Activated CD4-positive, alpha-beta memory T cell treated with anti-CD3 and anti-CD28 coated beads for 36 hours (primary cell): ENCODE measurements at places on chromosomes 11 and 22.

- no peak for DNase-seq
Observed at GRCh38 chr22:30667107-30667493, 575 bp downstream of the DUSP18 start.

DNA sequence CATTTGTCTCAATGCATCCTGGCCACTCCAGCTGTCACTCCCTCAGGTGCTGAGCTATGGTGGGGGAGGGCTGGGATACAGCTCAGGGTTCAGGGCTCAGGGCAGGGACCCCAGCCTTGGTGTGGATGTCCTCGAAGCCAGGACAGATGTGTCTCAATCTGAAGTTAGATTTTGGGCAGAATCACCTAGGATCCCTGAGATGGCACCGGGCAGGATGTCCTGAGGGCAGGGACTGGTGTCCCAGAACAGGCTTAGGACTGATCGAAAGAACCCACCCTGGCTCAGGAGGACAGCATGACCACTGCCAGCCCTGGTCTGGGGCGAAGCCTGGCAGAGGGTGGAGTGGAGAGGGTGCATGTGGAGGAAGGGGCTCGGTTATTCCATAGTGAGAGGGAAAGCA, 96.8 kb upstream of the THY1 start:
- DNase-seq = no peak

GRCh38 chr22:37282385-37282677, at the start of gene CYTH4:
CYTH4 (plus strand) TSS chr22:37282508; CDS start chr22:37282570, 62 bp downstream.
- peak; percentile 89 for DNase-seq

DNA sequence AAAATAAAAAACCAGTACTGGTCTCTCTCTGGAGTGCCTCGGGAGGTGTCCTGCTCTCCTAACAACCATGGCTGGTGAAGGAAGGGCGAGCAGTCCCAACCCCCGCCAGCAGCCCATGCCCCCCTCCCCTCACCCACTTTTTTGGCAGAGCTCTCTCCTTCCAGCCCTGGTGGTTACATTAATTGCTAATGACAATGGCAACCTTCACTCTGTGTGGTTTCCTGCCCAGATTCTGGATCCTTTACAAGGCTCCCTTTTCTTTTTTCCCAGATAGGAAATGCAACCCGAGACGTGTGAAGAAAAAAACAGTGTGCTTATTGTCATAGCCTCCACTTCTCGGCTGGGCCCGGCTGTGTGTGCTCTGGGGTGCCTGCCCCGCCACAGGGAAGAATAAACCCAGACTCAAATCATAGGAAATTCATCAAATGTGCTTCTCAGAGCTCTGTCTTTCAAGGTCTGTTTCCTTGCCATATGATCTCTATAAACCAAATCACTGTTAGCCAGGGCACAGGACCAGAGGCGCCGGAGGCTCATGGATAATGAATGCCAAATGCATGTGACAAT, 513.0 kb downstream of the SOX6 start:
- DNase-seq = no peak

- DNase-seq = no peak
Observed at GRCh38 chr22:39482768-39483167, 19.3 kb upstream of the MIEF1 start.

DNA sequence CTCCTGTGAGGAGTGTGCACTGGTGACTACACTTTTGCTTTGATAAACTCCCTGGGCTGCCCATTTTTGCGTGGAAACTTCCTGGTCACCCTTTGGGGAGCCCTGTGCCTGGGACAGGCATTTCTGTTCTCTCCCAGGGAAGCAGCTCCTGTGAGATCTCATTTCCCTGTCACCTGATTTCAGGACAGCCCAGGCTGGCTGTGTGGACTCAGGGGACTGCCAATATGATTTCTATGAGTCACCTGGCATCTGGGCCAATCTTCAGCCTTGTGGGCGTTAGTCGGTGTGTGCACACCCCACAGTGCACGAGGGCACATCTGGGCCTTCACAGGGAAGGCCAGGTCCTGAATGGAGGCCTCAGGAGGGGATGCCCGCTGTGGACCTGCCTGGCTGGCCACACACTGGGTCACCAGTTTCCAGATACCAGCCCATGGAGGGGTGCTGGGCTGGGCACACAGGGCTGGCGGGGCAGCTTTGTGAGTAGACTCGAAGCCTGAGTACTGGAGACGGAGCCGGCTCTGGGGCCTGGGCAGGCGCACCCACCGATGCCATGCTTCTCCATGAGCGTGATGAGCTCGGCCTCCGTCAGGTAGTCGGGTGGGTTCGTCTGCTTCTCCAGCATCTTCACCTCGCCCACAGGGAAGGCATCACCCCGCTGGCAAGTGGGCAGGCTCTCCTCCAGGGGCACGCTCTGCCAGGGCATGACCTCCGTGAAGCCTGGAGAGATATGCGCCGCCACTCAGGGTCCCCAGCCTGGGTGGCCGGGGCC, 9.4 kb upstream of the PPM1F start:
- no peak for DNase-seq

GRCh38 chr22:28903080-28903479, 19.7 kb downstream of the ZNRF3 start:
- no peak for DNase-seq

GRCh38 chr11:109946322-109946846, 146.8 kb upstream of the ZC3H12C start:
- DNase-seq = peak; percentile 70

DNA sequence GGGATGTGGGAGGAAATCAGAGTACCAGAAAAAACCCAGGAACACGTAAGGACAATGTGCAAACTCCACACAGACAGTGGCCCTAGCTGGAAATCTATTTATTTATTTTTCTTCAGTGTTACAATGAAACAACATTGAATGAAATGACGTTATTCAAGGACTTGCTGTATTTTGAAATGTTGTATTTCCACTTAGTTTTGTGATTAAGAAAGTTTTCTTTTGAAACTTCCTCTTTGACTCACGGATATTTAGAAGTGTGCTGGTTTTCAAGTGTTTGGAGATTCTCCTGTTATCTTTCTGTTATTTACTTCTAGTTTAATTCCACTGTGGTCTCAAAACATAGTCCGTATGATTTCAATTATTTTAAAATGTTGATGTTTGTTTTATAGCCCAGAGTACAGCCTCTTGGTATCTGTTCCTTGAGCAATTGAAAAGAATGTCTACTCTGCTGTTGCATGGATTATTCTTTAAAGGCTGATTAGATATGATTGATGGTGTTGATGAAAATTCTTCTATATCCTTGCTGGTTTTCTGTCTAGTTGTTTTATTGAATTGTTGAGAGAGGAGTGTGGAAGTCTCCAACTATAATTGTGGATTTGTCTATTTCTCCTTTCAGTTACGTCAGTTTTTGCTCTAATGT, 141.0 kb downstream of the ARHGAP20 start:
- no peak for DNase-seq
